Right kidney (tissue), 9 donors: ENCODE measurements at places on chromosomes 4 and X.

DNA sequence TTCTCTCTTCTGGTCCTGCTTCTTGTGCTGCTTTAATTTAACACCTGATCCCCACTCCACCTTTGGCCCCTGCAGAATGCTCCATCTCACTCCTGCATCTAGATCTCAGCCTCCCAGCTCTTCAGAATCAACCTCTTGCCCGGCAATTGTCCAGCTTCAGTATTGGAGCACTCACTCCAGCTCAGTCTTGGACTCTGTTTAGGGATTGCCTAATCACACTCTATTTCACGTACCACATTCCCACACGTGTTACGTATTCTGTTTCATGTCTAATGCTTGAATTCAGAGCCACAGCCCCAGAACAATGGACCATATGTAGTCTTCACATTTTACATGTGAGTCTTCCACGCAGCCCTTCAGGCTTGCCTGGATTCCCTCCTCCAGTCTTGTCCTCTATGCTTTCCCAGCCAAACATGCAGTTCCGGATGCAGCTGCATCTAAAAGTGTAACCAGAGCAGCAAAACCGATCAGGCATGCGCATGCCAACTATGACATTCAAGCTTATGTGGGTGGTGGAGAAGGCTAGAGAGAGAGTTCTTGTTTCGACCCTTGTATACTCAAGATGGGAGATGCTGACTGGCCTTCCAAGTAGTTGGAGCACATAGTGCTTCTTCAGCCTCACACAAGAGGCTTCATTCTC is 105.2 kb upstream of the FAM9A start:
- no peak for DNase-seq

GRCh38 chrX:15399962-15400391 is 15.8 kb upstream of the VEGFD start:
- no peak for DNase-seq

DNA sequence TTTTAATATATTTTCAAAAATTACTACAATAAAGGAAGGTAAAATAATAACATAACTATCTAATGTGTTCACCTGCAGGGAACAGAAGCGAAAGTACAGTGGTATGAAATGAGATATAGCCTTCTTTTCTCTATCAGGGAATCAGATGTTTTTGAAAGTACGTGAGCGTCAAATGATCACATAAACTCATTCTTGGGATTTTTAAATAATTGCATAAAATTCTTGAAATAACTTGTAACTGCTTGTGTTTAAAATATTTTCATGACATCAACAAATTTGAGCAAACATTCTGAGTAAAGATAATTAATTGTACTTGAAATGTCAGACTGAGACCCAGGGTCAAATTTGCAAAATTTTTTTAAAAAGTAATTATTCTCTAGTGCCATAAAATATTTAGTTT is 193.5 kb upstream of the NEIL3 start:
- no peak for DNase-seq

- DNase-seq, result peak; percentile 2
Measured at GRCh38 chr4:88481537-88481936, 24.6 kb downstream of the HERC5 start.

- no peak for DNase-seq
Measured at GRCh38 chrX:36160081-36160480, 240.5 kb downstream of the CFAP47 start.

DNA sequence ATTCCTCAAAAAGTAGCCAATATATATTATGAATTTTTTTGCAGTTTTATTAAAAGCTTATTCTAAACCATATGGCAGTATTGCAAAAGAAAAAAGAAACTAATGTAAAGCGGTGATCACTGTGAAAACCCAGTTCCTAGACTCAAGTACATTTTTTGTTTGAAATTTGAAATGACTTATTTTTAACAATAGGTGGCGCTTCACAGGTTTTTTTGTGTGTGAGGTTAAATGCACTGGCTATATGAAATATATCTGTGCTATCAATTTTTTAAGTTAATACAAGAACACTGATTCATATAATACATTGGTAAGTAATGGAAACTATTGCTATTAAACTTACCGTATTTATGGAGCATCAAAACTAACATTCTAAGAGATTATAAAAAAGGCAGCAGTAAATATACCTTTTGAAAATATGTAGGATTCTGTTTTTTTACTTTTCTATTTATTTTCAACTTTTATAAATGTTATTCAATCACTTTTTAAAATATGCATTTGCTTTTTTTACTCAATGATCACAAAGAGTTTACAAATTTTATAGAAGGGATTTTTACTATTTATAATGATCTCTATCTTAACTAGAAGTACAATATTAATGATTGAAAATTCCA is 5.6 kb upstream of the SPRY1 start:
- no peak for DNase-seq

DNA sequence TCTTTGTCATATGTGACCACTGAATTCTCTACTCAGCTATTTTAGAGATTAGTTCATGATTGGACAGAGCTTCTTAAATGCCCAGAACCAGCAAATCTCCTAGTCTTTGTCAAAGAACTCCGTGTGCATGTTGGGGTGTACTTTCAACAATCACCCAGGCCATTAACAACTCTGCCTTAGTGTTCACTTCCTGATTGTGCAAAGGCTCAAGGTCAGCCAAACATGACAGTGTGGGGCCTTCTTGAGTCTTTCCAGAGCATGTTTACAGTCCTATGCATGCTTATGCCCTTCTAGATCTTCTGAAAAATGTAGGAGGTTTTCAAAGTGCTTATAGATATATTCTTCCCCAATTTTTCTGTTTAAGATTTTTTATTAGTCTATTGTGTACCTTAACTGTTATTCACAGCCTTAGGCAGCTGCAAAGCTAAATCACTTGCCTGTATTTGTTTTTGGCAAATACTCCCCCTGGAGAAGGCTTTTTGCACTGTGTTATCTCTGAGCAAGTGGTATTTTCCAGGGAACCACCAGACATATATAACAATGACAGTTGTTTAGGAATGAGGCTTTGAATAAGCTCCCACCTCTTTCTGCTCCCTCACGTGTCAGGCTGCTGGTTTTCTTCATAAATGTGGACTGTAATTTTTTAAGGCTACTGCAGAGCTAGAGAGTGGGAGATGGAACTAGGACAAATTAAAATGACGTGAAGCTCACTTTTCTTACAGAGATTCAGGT is 24.0 kb upstream of the DRP2 start:
- DNase-seq, result no peak

GRCh38 chrX:71292669-71293365 is 8.7 kb upstream of the ITGB1BP2 start:
- no peak for DNase-seq

GRCh38 chr4:115938764-115939443 is 825.5 kb upstream of the NDST4 start:
- DNase-seq, result no peak

GRCh38 chr4:147971116-147971515 is 239.2 kb downstream of the ARHGAP10 start:
- no peak for DNase-seq

GRCh38 chr4:160276785-160277325 is 1174.0 kb downstream of the RAPGEF2 start:
- no peak for DNase-seq

DNA sequence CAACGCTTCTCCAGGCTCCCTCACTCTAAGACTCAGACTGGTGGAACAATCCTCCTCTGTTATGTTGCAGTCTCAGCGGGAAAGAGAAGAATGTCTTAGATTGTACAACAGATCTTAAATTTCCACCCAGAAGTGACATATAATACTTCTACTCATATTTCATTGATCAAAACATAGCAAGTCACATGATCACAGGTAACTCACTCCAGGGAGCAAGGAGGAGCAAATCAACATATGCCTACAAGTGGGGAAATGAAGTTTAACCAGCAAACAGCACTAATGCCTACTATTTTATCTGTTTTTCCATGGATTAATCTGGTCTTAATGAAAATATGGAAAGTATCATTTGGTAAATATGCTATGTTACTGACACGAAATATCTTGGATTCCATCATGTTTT is 819.8 kb downstream of the CCSER1 start:
- DNase-seq, result no peak

DNA sequence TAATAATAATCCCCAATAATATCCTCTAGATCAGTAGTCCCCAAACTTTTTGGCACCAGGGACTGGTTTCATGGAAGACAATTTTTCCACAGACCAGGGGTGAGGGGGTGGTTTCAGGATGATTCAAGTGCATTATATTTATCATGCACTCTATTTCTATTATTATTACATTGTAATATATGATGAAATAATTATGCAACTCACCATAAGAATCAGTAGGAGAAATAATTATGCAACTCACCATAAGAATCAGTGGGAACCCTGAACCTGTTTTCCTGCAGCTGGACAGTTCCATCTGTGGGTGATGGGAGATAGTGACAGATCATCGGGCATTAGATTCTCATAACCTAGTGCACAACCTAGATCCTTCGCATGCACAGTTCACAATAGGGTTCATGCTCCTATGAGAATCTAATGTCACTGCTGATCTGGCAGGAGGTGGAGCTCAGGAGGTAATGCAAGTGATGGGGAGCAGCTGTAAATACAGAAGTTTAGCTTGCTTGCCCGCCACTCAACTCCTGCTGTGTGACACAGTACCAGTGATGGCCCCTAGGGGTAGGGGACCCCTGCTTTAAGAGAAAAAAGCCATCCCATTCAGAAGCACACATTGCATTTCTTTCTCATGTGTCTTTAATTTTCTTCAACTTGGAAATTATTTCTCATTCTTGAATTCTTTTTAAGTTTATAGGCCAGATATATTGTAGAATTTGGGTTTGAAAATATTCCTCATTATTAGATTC is 16.0 kb upstream of the SH3RF1 start:
- DNase-seq, result no peak

GRCh38 chr4:24855741-24856140 is 57.1 kb downstream of the CCDC149 start:
- no peak for DNase-seq

DNA sequence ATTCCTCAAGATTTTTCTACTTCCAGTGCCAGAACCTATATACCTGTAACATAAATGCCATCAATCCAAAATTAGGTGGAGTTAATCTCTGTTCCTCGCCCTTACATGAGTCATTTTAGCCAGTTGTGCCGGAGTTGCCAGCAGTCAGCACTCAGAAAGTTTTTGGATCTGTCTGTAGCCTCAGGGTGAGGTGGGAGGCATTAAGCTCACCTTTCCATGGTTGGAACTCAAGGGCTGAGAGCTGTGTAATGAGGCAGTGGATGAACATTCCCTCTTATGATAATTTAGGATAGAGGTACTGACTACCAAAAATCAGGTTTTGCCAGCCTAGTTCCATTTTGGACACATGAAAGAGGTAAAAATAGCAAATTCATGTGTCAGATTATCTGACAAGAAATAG is 1553.1 kb upstream of the ADGRL3 start:
- no peak for DNase-seq

DNA sequence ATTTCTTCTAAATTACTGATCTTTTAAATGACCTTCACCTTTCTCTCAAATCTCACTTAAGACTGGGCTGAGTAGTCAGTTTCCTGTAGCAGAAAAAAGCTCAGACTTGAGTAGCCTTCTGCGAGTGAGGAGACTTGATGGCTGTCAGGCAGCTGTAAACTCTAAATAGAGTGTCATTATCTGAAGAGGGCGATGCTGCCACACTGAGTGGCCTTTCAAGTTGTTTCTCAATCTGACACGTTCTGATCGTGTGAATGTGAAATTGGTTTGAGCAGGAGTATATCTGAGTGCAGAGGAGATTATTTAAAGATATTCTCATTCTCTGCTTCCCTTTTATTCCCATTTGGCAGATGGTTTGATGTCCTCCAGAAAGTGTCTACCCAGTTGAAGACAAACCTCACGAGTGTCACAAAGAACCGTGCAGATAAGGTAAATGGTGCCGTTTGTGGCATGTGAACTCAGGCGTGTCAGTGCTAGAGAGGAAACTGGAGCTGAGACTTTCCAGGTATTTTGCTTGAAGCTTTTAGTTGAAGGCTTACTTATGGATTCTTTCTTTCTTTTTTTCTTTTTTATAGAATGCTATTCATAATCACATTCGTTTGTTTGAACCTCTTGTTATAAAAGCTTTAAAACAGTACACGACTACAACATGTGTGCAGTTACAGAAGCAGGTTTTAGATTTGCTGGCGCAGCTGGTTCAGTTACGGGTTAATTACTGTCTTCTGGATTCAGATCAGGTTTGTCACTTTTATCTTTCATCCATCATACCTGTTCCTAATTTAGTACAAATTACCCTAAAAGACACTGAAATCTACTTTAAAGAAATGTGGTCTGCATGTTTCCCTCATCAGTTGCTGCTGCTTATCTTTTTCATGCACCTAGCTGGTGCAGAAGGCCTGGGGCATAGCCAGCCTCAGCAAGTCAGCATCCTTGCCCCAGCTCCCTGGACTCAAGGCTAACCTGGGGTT is 74.3 kb upstream of the MSANTD1 start:
- no peak for DNase-seq

GRCh38 chrX:140354431-140355120 is 150.3 kb downstream of the SOX3 start:
- DNase-seq, result no peak

- DNase-seq, result no peak
Measured at GRCh38 chr4:94641702-94642560, 115.8 kb upstream of the BMPR1B start.

- no peak for DNase-seq
Measured at GRCh38 chr4:40221744-40222143, 24.9 kb downstream of the RHOH start.

GRCh38 chr4:149752729-149753128 is 62.9 kb downstream of the IQCM start:
- DNase-seq, result no peak

DNA sequence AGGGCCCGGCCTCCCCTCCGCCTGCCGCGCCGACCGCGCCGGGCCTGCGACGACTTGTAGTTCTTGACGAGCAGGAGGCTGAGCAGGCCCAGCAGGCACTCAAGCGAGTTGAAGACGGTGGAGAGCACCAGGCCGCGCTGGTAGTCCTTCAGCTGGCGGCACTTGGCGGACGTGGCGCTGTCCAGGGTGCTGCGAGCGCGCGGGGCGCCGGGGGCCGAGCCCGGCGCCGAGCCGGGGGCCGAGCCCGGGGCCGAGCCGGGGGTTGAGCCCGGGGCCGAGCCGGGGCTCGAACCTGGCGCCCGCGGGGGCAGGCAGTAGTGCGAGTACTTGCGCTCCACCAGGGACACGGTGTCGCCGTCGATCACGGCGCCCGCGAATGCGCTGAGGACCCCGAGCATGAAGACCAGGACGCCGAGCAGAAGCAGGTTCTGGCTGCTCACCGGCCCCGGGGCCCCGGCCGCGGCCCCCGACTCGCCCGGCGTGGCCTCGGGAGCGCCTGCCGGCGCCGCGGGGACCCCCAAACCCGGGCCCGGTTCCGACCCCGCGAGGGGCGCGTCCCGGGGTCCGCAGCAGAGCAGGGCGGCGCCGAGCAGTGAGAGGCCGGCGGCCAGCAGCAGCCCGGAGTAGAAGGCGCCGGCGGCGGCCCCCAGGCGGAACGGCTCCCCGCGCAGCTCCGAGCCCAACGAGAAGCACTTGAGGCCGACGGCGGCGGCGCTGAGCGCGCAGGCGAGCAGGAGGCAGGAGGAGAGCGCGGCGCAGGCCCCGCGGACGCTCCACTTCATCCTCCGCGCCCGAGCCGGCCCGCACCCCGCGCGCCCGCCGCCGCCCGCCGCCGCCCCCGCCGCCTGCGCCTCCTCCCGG is 584 bp downstream of the TMEM271 start:
- DNase-seq, result peak; percentile 53

- DNase-seq, result no peak
Measured at GRCh38 chr4:126533146-126533805, 1099.5 kb upstream of the INTU start.

- no peak for DNase-seq
Measured at GRCh38 chr4:47816748-47817147, 21.1 kb downstream of the CORIN start.

- no peak for DNase-seq
Measured at GRCh38 chrX:118548841-118549240, 53.2 kb downstream of the DOCK11 start.
